HCT116 (cell line): ENCODE measurements at places on chromosomes 6 and 20.

DNA sequence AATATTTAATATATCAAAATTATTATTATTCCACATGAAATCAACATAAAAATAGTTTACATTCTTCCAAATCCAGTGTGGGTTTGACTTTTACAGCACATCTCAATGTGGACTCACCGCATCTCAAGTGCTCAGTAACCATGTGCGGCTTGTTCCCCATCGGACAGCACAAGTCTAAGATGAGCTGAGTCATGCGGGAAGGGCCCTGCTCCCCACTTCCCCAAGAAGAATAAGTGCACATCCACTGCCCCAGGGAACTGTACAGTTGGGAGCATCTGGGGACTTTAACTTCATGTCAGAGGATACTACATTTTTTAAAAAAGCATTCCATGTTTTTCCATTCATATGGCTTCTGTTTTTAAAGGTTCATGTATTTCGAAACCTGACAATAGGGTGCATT is 325.6 kb downstream of the BTBD3 start:
- no peak overlapping the region for H3K4me3 ChIP-seq
- H3K27ac ChIP-seq: no peak overlapping the region
- no peaks in the 10 kb centered on the region for H3K36me3 ChIP-seq
- DNase-seq: no peak

DNA sequence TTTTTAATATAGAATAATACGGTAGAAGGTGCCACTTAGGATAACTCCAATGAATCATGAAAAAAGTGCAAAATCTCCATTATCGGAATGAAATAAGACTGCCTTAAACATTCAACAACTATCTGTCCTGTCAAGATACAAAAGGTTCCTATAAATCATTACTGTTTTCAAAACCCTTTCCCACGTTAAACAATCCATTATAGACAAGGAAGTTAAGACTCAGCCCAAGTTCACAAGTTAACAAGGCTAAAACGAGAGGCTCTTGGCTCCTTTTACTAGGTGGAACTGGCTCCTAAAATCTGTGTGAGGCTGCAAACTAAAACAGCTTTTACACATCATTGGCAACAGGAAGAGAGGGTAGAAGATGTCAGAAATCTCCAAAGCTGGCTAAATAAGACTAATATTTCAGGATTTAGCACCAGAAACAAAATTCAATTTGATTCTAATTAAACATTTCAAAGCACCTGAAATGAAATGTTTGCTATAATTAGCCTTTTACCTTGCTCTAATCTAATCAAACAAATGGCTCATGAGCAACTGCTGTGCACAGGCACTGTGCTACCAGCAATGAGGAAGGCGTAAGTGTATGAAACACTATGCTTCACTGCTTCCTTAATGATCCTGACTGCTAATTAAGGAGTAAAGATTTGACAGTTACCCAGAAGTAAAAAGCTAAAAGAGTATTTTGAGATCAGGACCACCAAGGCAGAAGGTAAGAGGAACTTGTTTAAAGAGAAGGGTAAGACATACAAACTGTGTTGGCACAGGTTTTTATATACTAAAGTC is 109.7 kb downstream of the DST start:
- H3K4me1 ChIP-seq: no peaks in the 10 kb centered on the region
- H3K4me3 ChIP-seq: no peak overlapping the region
- no peak for DNase-seq
- H3K36me3 ChIP-seq: peaks cover 5% of the 10 kb centered on the region
- H3K27me3 ChIP-seq: no peaks in the 10 kb centered on the region
- no peak overlapping the region for H3K27ac ChIP-seq

GRCh38 chr20:30985386-30985785 is 272.1 kb upstream of the DEFB115 start:
- no peaks in the 10 kb centered on the region for H3K36me3 ChIP-seq
- no peaks in the 10 kb centered on the region for H3K27me3 ChIP-seq
- no peak overlapping the region for H3K4me3 ChIP-seq
- H3K4me1 ChIP-seq: no peaks in the 10 kb centered on the region

DNA sequence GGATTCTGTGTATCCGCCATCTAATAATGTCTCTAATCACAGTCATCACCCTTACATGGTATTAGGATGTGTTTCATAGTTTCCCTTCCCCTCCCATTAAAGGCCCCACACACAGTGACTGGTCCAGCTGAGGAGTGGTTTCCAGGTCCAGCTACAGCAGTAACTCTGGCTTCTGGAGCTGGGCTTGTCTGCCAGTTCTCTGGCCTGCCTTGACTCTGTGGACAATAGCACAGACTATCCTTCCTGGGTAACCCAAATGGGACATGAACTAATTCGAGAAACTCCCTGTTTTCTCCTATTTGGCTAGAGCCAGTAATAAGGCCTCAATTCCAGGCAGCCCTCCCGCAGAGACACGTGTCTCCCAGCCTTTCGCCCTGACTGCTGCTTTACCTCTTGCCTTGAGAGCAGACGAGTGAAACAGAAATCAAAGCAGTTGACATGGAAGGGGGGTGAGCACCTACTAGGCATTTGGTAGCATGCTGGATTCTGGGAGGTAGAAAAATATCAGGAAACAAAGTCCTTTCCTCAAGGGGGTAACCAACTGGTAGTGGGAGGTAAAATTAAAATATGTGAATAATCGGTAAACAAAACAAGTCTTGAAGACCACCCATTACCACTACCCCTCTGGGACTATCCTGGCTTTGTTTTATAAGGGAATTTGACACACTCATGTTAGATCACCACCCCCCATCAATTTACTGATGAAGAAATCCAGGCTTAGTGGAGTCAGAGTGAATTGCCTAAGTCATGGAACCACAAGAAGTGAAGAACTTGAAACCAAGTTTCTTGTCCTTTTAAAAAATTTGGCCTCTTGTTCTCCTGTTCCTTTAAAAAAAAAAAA is 1.2 kb downstream of the TRAF3IP2 start:
- peaks cover 17% of the 10 kb centered on the region for H3K4me1 ChIP-seq
- H3K27me3 ChIP-seq: no peaks in the 10 kb centered on the region
- peak overlapping the region; percentile 85; the same call in 1 of the 2 replicates for H3K27ac ChIP-seq
- no peak for DNase-seq
- H3K36me3 ChIP-seq: no peaks in the 10 kb centered on the region
- peak overlapping the region; percentile 65 for H3K4me3 ChIP-seq

- DNase-seq: no peak
- no peaks in the 10 kb centered on the region for H3K27me3 ChIP-seq
- H3K27ac ChIP-seq: no peak overlapping the region
- H3K36me3 ChIP-seq: no peaks in the 10 kb centered on the region
- H3K4me3 ChIP-seq: no peak overlapping the region
These were observed 519.9 kb downstream of the HAO1 start for GRCh38 chr20:7420345-7420744.

GRCh38 chr20:34240693-34241615 is at the start of gene ASIP:
Gene ASIP, plus strand, starts transcription at chr20:34241423. Its CDS starts 18,952 bp downstream, at chr20:34260375.
- H3K36me3 ChIP-seq: no peaks in the 10 kb centered on the region
- DNase-seq: no peak
- no peaks in the 10 kb centered on the region for H3K27me3 ChIP-seq
- H3K27ac ChIP-seq: no peak within 1 kb of the TSS
- no peak within 1 kb of the TSS for H3K4me3 ChIP-seq

GRCh38 chr6:162154001-162154400 is 573.6 kb downstream of the PRKN start:
- no peak overlapping the region for H3K4me3 ChIP-seq
- no peak for DNase-seq
- H3K36me3 ChIP-seq: no peaks in the 10 kb centered on the region
- no peak overlapping the region for H3K27ac ChIP-seq
- H3K27me3 ChIP-seq: no peaks in the 10 kb centered on the region

- H3K36me3 ChIP-seq: no peaks in the 10 kb centered on the region
- no peaks in the 10 kb centered on the region for H3K4me1 ChIP-seq
- no peak overlapping the region for H3K27ac ChIP-seq
- H3K4me3 ChIP-seq: no peak overlapping the region
- H3K27me3 ChIP-seq: no peaks in the 10 kb centered on the region
These were observed 9.5 kb downstream of the OVOL2 start for GRCh38 chr20:18048176-18048575.

DNA sequence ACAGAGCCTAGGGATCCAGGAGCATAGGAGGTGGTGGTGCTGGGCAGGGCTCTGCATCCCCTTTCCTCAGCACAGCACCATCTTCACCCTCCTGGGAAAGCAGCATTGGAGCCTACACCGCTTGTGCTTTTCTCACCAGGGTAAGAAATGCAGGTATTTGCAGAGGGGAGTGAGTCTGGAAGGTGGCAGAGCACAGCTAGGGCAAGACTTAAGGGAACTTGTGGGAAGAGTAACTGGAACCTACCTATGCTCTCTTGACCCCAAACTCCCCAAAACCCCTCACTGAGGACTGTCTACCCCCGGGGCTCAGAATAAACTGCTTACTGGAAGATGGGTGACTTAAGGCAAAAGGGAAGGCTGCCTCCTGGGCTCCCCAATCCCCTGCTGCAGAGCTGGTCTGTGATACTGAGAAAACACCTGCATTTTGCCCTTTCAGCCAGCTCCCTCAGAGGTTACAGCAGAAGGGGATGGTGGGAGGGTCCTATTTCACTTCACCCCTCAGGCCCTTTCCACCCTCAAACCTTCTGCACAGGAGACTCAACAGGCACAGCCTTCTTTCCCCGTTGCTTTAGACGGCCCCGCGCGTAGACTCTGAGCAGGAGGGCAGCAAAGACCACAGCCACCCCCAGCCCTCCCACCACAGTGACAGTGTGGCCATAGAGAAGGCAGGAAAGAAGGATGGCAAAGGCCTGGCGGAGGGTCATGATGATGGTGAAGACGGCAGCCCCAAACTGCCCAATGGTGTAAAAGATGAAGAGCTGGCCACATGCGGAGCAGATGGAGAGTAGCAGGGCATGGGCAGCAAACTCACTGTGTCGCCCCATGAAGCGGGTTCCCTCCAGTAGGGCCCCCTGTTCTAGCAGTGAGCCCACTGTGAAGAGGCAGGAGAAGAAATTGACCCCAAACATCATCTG is 2.9 kb downstream of the SLC35B2 start:
- H3K27me3 ChIP-seq: no peaks in the 10 kb centered on the region
- peaks cover 43% of the 10 kb centered on the region for H3K36me3 ChIP-seq
- no peak overlapping the region for H3K4me3 ChIP-seq
- no peak for DNase-seq
- H3K27ac ChIP-seq: peak overlapping the region; percentile 95

DNA sequence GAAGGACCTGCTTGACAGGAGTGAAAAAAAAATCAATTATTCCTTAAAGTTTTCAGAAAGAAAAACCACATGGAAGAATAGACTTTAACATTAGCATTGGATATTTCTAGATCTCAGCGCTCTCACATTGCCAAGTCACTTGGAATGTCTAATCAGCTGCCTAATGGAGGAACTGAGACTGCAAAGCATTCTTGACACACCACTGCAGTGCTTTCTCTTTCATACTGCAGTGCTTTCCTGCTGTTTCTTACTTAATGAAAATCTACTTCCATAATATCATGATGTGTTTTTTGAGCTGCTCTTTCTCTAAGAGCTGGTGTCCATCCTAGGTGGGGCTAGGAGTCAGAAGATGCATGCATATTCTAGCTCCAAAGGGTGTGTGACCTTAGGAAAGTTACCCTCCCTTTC is 20.4 kb upstream of the MCM3 start:
- no peaks in the 10 kb centered on the region for H3K4me1 ChIP-seq
- no peak for DNase-seq
- H3K27ac ChIP-seq: no peak overlapping the region
- H3K36me3 ChIP-seq: no peaks in the 10 kb centered on the region
- H3K4me3 ChIP-seq: no peak overlapping the region
- no peaks in the 10 kb centered on the region for H3K27me3 ChIP-seq

GRCh38 chr6:85703406-85703805 is 60.7 kb upstream of the SYNCRIP start:
- H3K27ac ChIP-seq: no peak overlapping the region
- H3K27me3 ChIP-seq: no peaks in the 10 kb centered on the region
- no peak for DNase-seq

- no peaks in the 10 kb centered on the region for H3K27me3 ChIP-seq
- no peak overlapping the region for H3K4me3 ChIP-seq
- peaks cover 5% of the 10 kb centered on the region for H3K4me1 ChIP-seq
- no peaks in the 10 kb centered on the region for H3K36me3 ChIP-seq
- H3K27ac ChIP-seq: no peak overlapping the region
These were observed 7.6 kb downstream of the MAPK14 start for GRCh38 chr6:36035225-36035624.

DNA sequence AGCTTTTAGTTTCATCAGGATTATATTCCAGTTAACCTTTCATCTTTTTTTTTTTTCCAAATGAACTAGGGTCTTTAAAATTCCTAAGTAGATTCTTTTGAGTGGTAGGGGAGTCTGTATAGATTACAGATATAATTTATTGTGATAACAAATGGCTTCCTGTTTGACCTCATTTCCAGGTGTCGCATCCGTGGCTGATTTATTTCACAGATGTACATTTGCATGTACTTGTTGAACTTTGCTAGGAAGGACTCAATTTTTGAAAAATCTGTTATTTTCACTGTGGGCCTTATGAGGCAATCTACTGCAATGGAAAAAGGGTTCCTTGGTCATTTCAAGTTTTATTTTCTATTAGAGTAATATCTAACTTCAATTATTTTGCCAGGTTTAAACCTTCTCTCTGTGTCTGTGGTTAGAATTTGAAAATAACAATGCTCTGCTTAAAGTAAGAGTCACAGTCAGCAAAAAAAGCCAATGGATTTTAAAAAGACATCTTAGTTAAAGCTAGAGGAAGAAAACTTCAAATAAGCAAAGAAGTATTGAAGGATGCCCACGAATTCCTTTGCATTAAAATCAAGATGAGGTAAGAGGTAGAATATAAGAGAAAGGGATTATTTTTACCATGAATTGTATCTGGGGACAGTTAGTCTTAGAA is 57.9 kb downstream of the SAMD5 start:
- no peaks in the 10 kb centered on the region for H3K4me1 ChIP-seq
- no peaks in the 10 kb centered on the region for H3K27me3 ChIP-seq
- no peak for DNase-seq
- H3K36me3 ChIP-seq: no peaks in the 10 kb centered on the region; the same call in 1 of the 2 replicates
- no peak overlapping the region for H3K27ac ChIP-seq

- H3K4me1 ChIP-seq: peaks cover 86% of the 10 kb centered on the region
- no peak overlapping the region for H3K4me3 ChIP-seq
- H3K27me3 ChIP-seq: no peaks in the 10 kb centered on the region
- DNase-seq: no peak
These were observed 2.8 kb downstream of the COL9A3 start for GRCh38 chr20:62819494-62820174.

DNA sequence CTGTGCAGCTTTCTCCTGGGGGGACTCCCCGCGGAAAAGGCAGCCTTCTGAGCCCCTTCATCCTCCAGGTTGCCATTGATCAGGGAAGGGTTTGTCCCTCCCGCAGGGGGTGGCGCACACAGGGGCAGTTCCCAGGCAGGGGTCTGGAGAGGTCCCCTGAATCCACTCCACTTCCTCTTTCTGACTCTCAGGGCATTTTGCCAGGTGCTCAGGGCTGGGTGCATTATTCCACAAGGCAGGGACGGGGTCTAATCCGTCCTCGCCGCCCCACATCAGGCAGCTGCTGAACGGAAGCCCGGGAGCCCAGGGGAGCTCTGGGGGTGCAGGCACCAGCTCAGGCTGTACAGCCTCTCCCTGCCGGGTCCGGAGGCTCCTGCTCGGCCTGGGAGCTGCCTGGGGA is 180.9 kb downstream of the TTLL2 start:
- peaks cover 5% of the 10 kb centered on the region; the same call in 1 of the 2 replicates for H3K27me3 ChIP-seq
- no peaks in the 10 kb centered on the region for H3K4me1 ChIP-seq
- no peak overlapping the region for H3K27ac ChIP-seq
- no peak overlapping the region for H3K4me3 ChIP-seq
- no peaks in the 10 kb centered on the region for H3K36me3 ChIP-seq

- no peak overlapping the region for H3K27ac ChIP-seq
- H3K27me3 ChIP-seq: no peaks in the 10 kb centered on the region
- DNase-seq: no peak
- no peak overlapping the region for H3K4me3 ChIP-seq
- peaks cover 3% of the 10 kb centered on the region; the same call in 1 of the 2 replicates for H3K4me1 ChIP-seq
These were observed 227.7 kb upstream of the RNF24 start for GRCh38 chr20:4243071-4243470.

- H3K27ac ChIP-seq: no peak overlapping the region
- no peak overlapping the region for H3K4me3 ChIP-seq
- no peaks in the 10 kb centered on the region for H3K36me3 ChIP-seq
- H3K27me3 ChIP-seq: peaks cover 58% of the 10 kb centered on the region
- no peak for DNase-seq
These were observed 106.0 kb downstream of the EDN3 start for GRCh38 chr20:59406446-59406845.
